Stimulated activated CD4-positive, alpha-beta T cell treated with anti-CD3 and anti-CD28 coated beads, Interleukin-4, amount 100 ng/mL, for 48 hours (primary cell): ENCODE measurements at places on chromosomes 4 and X.

DNA sequence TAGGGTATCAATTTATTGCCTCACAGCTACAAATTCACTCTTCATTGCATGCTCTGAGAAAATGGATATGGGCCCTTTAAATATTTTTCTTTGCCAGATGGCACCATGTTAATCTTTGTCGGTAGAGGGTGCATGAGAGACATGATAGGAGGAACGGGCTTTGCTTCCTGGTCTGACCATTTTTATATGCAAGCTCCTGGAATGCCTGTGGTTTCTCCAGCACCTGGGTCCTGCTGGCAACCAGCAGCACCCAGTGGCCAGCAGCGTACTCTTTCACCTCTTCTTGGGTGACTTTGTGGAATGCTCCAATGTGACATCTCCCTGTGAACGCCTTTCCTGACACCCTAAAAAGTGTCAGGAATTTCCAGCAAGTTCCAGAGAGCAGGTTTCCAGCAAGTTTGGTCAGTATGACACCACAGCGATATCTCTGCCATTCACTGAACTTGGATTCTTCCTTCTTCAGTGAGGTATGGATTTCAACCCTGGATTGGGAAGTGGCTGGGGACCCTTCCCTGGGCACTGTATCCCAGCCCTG, 140.3 kb upstream of the PGRMC2 start:
- no peak for DNase-seq

- no peak for DNase-seq
These were observed 60.9 kb upstream of the ENPEP start for GRCh38 chr4:110415041-110415440.

DNA sequence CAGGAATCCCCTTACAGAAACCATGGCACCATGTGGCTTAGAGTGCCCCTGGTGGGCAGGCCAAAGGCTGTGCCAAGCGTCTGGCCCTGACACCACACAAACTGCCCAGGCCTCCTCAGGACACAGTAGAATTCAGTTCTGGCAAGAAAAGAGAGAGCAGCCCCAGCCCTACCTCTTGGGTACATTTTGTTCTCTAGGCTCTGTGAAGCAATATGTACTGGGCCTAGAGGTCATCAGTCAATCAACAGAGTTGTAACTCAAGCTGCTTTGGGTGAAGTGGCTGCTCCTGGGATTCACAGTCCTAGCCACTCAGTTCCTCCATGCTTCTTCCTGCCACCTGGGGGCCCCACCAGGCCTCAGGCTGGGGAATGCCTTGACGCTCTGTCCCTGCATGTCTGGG, 158.1 kb upstream of the MAMLD1 start:
- no peak for DNase-seq

- no peak for DNase-seq
These were observed 64.0 kb upstream of the CLDN34 start for GRCh38 chrX:9903146-9903545.

GRCh38 chrX:53483416-53483815, 49.2 kb upstream of the HSD17B10 start:
- no peak for DNase-seq

DNA sequence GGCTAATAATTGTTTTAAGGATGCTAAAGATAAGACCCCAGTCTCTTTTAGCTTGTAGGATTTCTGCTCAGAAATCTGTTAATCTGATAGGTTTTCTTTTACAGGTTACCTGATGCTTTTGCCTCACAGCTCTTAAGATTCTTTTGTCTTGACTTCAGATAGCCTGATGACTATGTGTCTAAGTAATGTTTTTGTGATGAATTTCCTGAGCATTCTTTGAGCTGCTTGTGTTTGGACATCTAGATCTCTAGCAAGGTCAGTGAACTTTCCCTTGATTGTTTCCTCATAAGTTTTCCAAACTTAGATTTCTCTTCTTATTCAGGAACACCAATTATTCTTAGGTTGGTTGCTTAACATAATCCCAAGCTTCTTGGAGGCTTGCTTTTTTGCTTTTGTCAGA, 104.1 kb downstream of the ZNF518B start:
- no peak for DNase-seq

DNA sequence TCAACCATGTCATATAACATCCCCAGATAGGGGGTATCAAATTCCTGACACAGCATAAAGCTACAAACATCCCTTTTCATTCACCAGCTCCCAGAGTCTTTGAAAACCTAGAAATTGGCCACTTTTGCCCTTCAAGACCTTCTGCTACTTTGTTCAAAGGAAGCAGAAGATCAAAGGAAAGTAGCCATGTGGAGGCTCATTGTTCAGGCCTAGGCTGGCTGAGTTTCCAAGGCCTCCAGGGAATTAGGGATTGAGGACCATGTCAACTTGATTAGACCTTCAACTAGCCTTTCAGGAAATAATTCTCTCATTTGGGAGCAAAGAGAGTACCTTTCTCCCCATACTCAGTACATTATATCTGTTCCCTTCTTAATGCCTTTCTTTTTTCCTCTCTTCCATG, 66.8 kb upstream of the ATXN3L start:
- DNase-seq: no peak

GRCh38 chr4:48244665-48245064, 25.0 kb downstream of the TEC start:
- no peak for DNase-seq

- no peak for DNase-seq
These were observed 128.1 kb upstream of the HPF1 start for GRCh38 chr4:169885893-169886292.

DNA sequence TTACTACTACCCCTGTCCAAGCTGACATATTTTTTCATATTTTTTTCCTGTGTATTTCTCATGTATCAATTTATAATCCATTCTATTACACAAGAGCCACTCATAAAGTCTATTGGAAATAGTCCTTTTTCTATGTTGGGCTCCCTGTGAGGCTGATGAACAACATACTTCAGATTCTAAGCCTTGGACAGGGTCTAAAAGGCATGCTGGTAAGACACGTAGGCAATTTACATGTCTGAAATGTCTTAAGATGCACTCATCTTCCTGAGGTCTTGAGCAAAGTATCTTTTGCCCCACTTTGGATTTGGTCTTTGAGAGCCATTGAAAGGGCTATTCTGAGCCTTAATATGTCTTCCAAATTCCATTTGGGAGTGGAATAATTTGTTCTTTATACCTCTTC, 31.8 kb downstream of the OCIAD1 start:
- no peak for DNase-seq

- no peak for DNase-seq
These were observed 28.9 kb upstream of the OPHN1 start for GRCh38 chrX:68462197-68462596.

DNA sequence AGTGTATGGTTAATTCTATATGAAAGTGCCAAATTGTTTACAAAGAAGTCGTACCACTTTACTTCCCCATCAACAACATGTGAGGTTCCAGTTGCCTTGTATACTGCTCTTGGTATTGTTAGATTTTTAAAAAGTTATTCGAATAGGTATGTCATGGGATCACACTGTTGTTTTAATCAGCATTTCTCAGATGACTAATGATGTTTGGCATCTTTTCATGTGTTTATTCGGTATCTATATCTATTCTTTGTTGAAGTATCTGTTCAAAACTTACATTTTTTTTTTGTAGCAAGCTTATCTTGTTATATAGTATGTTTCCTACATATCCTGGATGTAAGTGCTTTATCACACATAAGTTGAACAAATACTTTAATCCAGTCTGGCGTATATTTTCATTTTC, 99.4 kb upstream of the MAB21L2 start:
- DNase-seq: no peak

DNA sequence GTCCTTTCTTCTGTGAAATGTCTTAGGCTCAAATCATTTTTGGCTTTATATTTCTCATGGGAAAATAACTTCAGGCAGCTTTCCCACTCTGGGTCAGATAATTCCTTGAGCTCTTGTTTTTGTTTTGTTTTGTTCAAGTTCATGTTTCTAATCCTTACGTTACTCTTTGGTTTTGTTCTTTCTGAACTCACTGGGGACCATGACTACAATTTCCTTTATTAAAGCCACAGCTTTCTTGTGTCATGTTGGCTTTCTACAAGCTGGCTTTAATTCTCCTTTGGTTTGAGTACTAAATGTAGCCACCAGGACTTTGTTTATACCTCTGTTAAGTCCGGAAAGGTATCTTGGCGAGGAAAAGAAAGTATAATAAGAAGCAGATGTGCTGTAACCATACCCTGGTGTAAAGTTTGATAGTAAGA, 30.8 kb upstream of the ANXA3 start:
- DNase-seq: no peak

- DNase-seq: no peak
These were observed 22.5 kb downstream of the LETM1 start for GRCh38 chr4:1833307-1834046.
